ENCODE measurements at places on chromosomes 6 and 20. TPM values are rescaled to one million over a fixed set of nuclear protein-coding genes. Genes with fewer than 3 reads are reported as not detected.

XKR7 gene
- not detected for total RNA-seq

RPS6KA2 gene
- 244 TPM for total RNA-seq

SLC22A7 gene
- not detected for total RNA-seq

ANKRD66 gene
- not detected for total RNA-seq

ARMC12 gene
- 0.43 TPM for total RNA-seq

ZSCAN23 gene
- 2.5 TPM for total RNA-seq

RAD21L1 gene
- not detected for total RNA-seq

C6orf141 gene
- 56.2 TPM for total RNA-seq

TMEM74B gene
- 0.60 TPM for total RNA-seq

GABRR1 gene
- total RNA-seq = not detected

ARFGEF3 gene
- total RNA-seq = 1.7 TPM

TFAP2C gene
- under 0.01 TPM for total RNA-seq

MYO6 gene
- 26.5 TPM for total RNA-seq

AP5S1 gene
- total RNA-seq = 19.8 TPM

GDAP1L1 gene
- total RNA-seq = not detected

NKAPL gene
- total RNA-seq = 0.26 TPM

NUDT3 gene
- total RNA-seq = 35.3 TPM

CCN5 gene
- total RNA-seq = under 0.01 TPM

PKIG gene
- total RNA-seq = 193 TPM

FOXS1 gene
- 0.43 TPM for total RNA-seq

HLA-DOB gene
- not detected for total RNA-seq

ZBTB46 gene
- total RNA-seq = 87.3 TPM

NT5E gene
- total RNA-seq = 72.6 TPM

THBS2 gene
- 0.26 TPM for total RNA-seq

PAX1 gene
- not detected for total RNA-seq

LTV1 gene
- 16.4 TPM for total RNA-seq

C6orf58 gene
- 0.11 TPM for total RNA-seq

OR2H2 gene
- total RNA-seq = not detected

PDYN gene
- not detected for total RNA-seq

PABPC1L gene
- 1.2 TPM for total RNA-seq

MATN4 gene
- total RNA-seq = under 0.01 TPM

DEFB124 gene
- total RNA-seq = not detected

HIVEP2 gene
- total RNA-seq = 11.3 TPM

STX11 gene
- total RNA-seq = 13.1 TPM

LAMA2 gene
- total RNA-seq = 0.09 TPM

IER3 gene
- 82.2 TPM for total RNA-seq

FAM184A gene
- total RNA-seq = 0.22 TPM

NKAIN4 gene
- not detected for total RNA-seq

SNAI1 gene
- total RNA-seq = 2.0 TPM

ZC2HC1B gene
- total RNA-seq = not detected

XRN2 gene
- total RNA-seq = 105 TPM

PCSK2 gene
- total RNA-seq = not detected

RAMACL gene
- 2.3 TPM for total RNA-seq

RFX6 gene
- not detected for total RNA-seq

Measured in dermis lymphatic vessel endothelial cell (primary cell).